ENCODE measurements at places on chromosomes 11 and 22.

- DNase-seq, result no peak
These were observed 13.4 kb downstream of the APLNR start for GRCh38 chr11:57223601-57224000.

- DNase-seq, result no peak
These were observed 21.2 kb downstream of the LGR4 start for GRCh38 chr11:27451244-27451965.

DNA sequence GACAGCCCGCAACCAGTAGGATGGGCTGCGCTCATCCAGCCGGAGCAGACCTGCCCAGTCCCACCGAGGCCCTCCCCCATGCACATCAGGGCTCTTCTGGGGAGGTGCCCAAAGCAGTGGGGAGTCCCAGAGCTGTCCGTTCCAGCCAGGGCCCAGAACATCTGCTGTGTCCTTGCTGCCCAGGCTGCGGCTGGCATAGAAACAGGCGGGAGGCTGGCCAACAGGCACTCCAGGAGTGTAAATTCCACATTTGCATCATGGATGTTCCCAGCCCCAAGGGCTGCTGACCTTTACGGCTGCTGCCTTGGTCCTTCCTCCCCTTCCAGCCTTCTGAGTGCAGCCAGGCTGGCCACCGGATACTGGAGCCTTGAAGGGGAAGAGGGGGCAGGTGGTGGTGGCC, 30.0 kb upstream of the SYT7 start:
- DNase-seq, result no peak

GRCh38 chr11:12414611-12415010, 37.2 kb downstream of the PARVA start:
- no peak for DNase-seq

DNA sequence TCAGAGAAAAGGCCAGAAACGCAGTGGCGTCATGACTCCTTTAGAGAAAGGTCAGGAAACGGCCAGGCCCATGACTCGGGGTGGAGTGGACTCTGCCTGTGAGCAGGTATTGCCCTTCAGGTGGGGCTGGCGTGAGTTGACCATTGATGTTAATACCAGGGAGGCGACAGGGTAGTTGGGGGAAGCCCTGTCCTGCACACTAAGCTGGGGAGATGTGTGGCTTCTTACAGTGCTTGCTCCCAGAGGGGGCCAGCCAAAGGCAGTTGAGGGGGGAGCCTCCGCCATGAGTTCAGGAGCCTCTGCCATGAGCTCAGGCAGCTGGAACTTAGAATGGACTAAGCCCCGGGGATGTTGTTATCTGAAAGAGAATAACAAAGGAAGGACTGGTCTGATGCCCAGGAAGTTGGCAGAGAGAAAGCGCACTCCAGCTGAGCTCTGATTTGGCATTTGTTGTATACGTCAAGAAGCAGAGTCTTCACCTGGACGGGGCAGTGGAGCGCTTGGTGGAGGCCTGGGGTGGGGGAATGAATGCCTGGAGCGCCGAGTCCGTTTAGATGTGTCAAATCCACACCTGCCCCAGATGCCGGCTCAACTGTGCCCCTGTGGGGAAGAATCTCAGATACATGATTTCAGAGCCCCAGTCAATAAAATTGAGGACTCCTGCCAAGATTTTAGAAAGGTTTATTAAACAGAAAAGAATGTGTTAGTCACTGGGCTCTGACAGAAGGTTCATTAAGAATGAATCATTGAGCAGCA, 222.5 kb downstream of the TBC1D22A start:
- no peak for DNase-seq

GRCh38 chr11:123218451-123218850, 23.4 kb upstream of the CLMP start:
- DNase-seq, result no peak

DNA sequence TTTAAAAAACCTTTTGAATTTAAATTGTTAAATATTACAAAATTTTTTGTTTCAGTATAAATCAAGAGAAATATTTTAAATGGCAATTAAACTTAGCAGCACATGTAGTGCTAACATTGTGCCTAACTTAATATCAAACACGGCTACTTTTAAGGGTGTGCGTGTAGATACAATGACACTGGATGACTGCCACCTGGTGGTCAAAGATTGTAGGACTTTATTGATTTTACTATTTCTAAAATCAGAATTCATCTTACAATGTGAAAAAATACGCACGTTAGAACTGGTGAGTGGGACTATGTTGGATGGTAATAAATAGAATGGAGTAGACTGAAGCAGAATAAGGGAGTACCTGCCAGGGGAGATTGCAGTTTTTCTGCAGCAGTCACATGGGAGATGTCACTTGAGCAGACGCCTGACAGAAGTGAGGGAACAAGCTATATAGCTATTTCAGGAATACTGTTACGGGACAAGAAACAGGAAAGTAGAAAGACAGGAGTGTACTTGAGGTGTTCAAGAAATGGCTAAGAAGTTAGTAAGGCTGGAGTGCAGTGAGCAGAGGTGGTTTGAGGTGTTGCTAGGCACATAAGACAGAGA, 52.9 kb downstream of the UVRAG start:
- no peak for DNase-seq

GRCh38 chr11:41256041-41256440, 203.4 kb downstream of the LRRC4C start:
- DNase-seq, result no peak

DNA sequence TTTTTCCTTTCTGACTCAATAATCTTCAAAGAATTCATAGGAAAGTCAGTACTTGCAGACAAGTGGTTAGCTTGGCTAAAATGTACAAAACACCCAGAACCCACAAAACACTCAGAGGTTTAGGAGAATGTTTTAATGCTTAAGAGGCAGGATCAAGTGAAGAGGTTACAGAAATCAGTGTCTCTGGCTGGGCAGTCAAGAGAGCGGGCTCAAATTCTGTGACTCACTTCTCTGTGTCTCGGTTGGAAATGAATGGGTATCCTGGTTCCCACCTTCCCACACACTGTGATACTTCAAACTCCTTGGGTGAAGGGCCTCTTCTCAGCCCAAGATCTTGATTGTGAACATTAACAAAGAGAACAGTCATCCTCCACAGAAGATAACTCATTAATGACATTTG, 3.8 kb downstream of the MPEG1 start:
- no peak for DNase-seq

DNA sequence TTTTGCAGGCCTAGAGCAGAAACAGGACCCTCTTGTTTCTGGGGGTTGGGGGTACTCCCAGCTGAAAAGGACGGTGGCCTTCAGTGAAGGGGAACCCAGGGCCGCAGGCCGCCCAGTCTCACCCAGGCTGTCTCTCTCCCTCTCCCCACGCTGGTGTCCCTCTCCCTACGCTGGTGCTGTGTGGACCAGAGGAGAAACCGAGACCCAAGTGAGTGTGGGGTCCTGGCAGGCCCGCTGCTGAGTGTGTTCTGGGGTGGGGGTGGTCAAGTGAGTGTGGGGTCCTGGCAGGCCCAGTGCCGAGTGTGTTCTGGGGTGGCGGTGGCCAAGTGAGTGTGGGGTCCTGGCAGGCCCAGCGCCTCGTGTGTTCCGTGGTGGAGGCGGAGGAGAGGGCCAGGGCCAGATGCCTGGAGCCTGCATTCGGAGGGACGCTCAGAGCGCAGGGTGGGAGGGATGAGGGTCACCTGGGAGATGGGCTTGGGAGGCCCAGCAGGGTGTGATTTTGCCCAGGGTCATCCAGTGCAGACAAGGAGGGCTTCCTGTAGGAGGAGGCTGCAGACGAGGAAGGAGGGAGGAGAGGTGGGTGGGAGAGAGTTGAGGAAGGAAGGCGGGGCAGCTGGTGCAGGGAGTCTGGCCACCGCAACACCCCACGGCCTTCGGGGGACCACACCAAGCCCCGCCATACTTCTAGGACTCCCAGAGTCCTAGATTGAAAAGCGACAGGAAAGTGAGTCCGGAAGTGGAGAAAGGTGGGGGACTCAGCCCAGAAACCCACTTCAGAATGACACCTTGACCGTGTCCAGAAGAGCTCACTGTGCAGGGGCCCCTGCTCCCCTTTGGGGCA, 10.3 kb downstream of the TNNT3 start:
- DNase-seq, result peak; percentile 58

GRCh38 chr11:69267395-69267805, 26.6 kb upstream of the MYEOV start:
- DNase-seq, result peak; percentile 60

DNA sequence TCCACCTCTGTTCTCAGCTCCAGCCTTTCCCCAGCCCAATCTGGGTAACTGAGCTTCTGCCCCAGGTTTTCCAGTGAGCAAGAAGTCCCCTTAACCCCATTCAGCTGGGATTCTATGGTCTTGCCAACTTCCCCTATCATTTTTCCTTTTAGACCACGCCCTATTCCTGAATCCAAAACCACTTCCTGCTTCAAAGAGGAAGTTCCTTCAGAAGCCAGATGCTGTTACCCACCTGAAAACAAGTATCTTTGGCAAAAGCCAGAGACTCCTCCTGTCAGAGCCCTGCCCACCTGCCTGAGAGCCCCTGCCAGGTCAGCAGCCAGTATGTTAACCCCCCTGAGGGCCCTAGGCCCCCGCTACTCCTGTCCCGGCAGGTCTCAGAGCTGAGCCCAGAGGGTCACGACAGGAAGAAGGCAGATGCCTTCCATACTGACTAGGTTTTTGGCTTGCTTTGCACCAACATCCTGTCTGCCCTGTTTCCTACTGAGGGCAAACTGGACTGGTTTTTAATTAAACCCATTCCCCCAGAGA, 20.3 kb upstream of the MICAL2 start:
- DNase-seq, result peak; percentile 66

DNA sequence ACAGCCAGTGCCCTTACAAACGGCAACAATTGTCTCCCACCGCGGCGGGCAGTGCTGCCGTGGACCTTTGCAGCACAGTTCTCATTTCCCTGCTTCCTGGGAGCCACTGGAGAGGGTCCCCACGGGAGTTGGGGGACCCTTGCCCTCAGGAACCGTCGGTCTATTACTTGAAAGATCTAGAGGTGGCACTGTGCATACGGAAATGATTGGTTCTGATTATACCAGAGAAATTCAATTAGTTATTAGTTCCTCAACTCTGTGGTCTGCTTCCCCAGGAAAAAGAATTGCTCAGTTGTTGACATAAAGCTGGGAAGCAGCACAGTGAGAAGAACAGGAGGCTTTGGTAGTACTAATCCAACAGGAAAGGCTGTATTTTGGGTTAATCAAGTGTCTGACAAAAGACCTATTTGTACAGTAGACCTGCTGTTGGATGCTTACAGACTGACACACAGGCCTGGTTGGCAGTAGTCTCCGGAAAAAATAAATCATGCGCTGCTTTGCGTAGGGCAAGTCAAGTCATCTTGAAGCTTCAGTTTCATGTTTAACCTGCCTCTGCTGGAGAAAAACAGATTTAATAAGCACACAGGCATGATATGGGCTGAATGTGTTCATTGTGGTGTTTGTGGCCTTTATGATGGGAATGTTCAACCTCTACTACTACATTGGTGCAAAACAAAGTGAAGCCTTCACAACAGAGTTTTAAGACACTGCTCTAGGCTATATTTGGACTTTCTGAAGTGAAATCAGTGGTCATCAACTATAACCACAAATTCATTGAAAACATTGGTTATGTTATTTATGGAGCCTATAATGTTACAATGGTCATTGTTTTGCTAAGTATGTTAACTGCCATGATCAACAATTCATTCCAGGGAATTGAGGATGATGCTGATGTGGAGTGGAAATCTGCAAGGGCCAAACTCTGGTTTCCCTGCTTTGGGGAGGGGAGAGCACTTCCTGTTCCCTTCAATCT, 54.6 kb upstream of the SC5D start:
- DNase-seq, result no peak

DNA sequence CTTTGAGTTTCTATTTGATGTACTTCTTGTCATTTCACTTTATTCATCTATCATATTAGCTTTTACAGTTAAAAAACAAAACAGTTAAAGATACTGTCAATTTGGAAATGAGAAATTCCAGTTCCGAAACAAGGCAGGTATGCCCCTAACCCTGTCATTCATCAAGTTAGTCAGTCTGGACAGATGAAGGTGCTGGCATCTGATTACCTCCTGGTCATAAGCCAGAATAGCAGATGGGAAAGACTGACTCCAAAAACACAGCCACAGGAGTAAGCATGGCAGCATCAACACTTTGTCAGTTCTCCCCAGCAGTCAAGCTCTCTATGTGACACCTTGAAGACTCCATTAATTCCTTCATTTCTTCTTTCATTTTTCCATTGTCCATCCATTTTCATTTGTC, 4.3 kb downstream of the LRRC51 start:
- no peak for DNase-seq

- no peak for DNase-seq
These were observed 65.5 kb downstream of the BMAL1 start for GRCh38 chr11:13343067-13343466.

DNA sequence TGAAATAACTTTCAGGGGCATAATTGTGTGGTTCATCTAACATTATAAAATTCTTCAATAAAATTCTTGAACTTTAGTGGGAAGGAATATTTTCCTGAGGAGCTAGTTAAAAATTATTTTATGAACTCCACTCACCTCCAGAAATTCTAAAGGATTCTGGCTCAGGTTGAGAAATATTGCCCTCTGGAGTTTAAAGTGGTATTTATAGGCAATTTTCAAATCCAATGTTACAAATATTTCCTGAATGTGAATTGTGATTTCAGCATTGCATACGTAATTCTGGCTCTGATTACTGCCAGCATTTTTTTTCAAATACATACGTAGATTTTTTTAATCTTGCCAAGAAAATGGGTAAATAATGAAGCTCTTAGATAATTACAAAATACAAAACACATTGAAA, 598.2 kb upstream of the ANO3 start:
- no peak for DNase-seq

- DNase-seq, result no peak
These were observed 50.4 kb upstream of the ARHGAP20 start for GRCh38 chr11:110762590-110762989.

- DNase-seq, result no peak
These were observed 5.7 kb downstream of the SIGIRR start for GRCh38 chr11:409008-409599.

- DNase-seq, result no peak
These were observed 106.9 kb upstream of the NAV2 start for GRCh38 chr11:19605520-19606371.

DNA sequence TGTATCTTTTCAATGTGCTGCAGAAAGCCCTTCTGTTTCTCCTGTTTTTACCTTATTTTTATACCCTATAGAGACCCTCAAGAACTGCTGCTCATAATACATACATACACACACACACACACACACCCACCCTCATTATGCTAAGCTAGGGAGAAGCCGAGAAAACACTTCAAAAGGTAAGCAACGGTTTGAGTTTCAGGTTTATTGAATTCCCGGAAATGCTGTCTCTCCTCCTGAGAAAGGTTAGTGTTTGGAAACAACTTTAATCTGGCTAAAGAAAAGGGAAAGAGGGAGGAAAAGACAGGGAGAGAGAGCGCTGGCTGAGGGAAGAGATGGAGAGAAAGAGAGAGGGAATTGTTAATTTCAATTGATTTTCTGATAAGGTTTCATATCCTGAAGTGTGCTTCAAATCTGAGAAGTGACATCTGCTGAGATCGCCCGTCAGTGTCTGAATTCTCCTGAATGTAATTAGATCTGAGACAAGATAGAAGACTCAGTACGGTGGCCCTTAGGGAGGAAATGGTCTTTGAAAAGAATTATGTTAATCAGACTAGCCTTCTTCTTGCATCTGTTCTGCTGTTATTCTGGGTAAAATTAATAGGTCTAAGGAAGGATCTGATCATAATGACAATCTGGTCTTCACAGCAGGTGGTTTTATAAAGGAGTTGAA, 169.1 kb downstream of the NXPE2 start:
- no peak for DNase-seq

GRCh38 chr22:24983151-24983550, 30.6 kb downstream of the KIAA1671 start:
- DNase-seq, result no peak

GRCh38 chr22:46052331-46052771, 75.4 kb upstream of the WNT7B start:
- peak; percentile 63 for DNase-seq
